ENCODE measurements at places on chromosomes 12 and 14. TPM values are rescaled to one million over a fixed set of nuclear protein-coding genes. Genes with fewer than 3 reads are reported as not detected.

Gene TBX3
- 48.4 TPM for total RNA-seq

Gene SYNDIG1L
- total RNA-seq, result 0.74 TPM

Gene DLGAP5
- total RNA-seq, result 0.34 TPM

- no peaks in the 10 kb centered on the region for H3K27me3 ChIP-seq
- no peaks in the 10 kb centered on the region for H3K4me1 ChIP-seq
- no peak overlapping the region for H3K4me3 ChIP-seq
- no peak overlapping the region for H3K27ac ChIP-seq
- no peak for DNase-seq
Observed at GRCh38 chr12:124777399-124778372, 86.0 kb downstream of the SCARB1 start.

DNA sequence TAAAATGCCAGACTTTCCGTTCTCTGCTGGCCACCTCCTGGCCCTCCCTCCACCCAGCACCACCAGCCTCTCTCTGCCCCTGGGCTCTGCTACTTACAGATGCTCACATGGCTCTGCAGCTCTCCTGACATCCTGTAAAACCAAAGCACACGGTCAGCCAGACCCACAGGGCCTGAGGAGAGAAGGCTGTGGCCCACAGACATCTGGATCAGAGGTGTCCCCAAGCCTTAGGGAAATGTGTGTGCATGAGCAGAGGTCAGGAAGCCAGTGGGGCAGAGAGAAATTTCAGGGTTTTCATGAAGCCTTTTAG lies 11.5 kb downstream of the KRT77 start:
- H3K4me1 ChIP-seq, result no peaks in the 10 kb centered on the region
- no peaks in the 10 kb centered on the region for H3K36me3 ChIP-seq
- H3K4me3 ChIP-seq, result no peak overlapping the region
- H3K27ac ChIP-seq, result no peak overlapping the region
- DNase-seq, result no peak

- H3K4me3 ChIP-seq, result no peak overlapping the region
- no peak for DNase-seq
- H3K27ac ChIP-seq, result no peak overlapping the region
- no peaks in the 10 kb centered on the region for H3K27me3 ChIP-seq
Observed at GRCh38 chr12:25707056-25707455, 154.0 kb upstream of the LMNTD1 start.

DNA sequence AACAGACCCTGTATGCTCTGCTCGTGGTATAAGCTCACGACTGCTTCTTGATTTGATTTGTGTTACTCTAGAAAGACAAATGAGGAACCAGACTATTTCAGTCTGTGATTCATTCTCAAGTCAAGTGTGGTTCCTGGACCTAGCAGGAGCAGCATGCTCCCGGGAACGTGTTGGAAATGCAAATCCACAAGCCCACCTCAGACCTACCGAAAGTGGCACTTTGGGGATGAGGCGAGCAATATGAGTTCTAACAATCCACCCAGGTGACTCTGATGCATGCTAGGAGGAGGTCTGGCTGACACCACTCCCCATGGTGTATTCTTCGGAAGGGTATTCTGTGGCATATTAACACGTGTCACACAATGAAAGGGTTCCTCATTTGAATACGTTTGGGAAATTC lies 59.5 kb upstream of the TMX1 start:
- no peaks in the 10 kb centered on the region for H3K4me1 ChIP-seq
- H3K27me3 ChIP-seq, result no peaks in the 10 kb centered on the region
- DNase-seq, result no peak
- no peaks in the 10 kb centered on the region for H3K36me3 ChIP-seq
- no peak overlapping the region for H3K27ac ChIP-seq

GRCh38 chr14:88914956-88915355 lies 90.5 kb downstream of the TTC8 start:
- DNase-seq, result no peak
- H3K4me3 ChIP-seq, result no peak overlapping the region
- no peaks in the 10 kb centered on the region for H3K4me1 ChIP-seq
- H3K36me3 ChIP-seq, result no peaks in the 10 kb centered on the region

DNA sequence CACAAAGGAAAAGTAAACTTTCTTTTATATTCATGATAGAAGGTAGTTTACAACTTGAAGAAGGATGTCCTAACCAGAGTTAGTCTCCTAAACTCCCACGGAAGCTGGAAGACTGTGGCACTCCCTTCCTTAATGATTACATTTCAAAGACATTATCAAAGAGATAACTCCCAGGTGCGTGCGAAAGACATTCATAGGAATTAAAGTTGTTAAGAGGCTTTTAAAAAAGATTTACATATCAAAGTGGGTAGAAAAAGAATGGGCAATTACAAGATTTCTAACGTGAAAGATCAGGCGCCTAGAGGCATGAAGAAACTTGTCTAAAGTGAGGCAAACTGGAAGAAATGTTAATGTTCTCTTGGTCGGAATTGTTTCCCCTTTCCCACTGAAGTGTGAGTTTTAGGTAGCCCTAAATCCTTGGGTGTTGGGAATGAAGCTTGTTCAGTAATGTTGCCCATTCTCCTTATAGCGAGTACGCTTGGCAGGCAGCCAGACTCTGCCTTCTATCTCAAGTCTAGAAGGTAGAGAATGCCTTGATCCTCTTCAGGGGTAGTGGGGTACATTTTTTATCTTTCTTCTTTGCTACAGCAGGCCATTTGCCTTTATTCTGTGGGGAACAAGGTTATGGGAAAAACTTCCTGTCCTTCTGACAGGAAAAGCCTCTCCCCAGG lies 642.0 kb downstream of the SLC6A15 start:
- no peak overlapping the region for H3K27ac ChIP-seq
- DNase-seq, result no peak
- no peaks in the 10 kb centered on the region for H3K4me1 ChIP-seq
- H3K27me3 ChIP-seq, result no peaks in the 10 kb centered on the region

DNA sequence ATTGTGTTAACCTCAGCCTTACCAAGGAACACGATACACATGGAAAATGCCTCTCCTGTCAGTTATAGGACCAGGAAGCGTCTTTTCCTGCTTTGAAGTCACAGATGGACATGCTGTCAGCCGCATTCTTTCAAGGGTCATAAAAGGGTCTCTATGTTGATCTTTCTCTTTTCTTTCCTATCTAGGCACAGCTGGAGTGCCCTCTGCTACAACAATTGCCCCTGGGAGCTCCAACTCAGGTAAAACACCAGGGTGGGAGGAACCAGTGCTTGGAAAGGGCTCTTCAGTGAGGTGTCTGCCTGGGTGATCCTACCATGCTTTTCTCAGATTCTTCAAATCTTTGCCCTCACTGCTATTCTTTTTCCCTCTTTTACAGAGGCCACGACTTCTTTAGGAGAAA lies 157.4 kb upstream of the CNTN1 start:
- peak; percentile 7 for DNase-seq
- no peak overlapping the region for H3K27ac ChIP-seq
- no peaks in the 10 kb centered on the region for H3K36me3 ChIP-seq
- no peaks in the 10 kb centered on the region for H3K27me3 ChIP-seq

- no peak overlapping the region for H3K27ac ChIP-seq
- H3K4me1 ChIP-seq, result no peaks in the 10 kb centered on the region
- H3K4me3 ChIP-seq, result no peak overlapping the region
- DNase-seq, result no peak
- H3K27me3 ChIP-seq, result peaks cover 26% of the 10 kb centered on the region
Observed at GRCh38 chr12:113073586-113073985, 17.1 kb downstream of the DTX1 start.

- no peak overlapping the region for H3K4me3 ChIP-seq
- H3K27ac ChIP-seq, result no peak overlapping the region
Observed at GRCh38 chr12:67633708-67634107, 14.8 kb upstream of the DYRK2 start.

DNA sequence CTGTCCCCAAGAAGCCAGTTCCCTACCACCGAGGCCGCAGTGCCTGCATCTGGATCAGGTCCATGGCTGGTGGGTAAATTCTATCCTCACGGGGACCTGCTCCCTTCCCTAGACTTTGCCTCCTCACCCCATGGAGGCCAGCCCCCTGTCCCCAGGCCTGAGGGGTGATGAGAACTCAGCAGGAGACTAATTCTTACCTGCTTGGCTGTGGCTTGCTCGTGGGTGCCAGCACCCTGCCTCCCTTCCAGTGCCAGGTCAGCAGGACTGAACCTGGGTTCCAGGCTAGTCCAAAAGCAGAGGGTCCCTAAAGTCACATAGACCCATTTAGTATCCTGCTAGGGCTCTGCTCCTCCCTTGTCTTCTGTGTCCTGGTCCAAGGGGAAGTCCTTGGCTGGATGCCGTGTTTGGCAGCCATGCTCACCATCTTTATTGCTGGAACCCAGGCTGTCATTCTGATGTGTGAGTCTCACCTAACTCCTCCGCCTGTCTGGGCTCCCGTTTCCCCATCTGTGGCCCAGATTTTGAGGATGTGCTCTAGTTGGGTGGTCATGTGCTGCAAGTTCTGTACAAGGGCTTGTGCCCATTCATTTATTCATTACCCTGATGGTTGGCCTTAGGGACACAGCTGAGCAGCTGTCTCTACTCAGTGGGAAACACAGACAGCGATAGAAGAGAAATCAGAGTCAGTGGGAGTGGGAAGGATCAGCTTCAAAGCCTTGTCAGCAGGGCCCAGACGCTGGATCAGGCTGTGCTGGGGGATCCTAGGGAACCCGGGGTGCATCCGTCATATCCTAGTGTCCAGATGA lies 949 bp downstream of the PLBD2 start:
- H3K27ac ChIP-seq, result no peak overlapping the region
- H3K4me1 ChIP-seq, result no peaks in the 10 kb centered on the region
- H3K36me3 ChIP-seq, result no peaks in the 10 kb centered on the region
- peak overlapping the region; percentile 89 for H3K4me3 ChIP-seq

DNA sequence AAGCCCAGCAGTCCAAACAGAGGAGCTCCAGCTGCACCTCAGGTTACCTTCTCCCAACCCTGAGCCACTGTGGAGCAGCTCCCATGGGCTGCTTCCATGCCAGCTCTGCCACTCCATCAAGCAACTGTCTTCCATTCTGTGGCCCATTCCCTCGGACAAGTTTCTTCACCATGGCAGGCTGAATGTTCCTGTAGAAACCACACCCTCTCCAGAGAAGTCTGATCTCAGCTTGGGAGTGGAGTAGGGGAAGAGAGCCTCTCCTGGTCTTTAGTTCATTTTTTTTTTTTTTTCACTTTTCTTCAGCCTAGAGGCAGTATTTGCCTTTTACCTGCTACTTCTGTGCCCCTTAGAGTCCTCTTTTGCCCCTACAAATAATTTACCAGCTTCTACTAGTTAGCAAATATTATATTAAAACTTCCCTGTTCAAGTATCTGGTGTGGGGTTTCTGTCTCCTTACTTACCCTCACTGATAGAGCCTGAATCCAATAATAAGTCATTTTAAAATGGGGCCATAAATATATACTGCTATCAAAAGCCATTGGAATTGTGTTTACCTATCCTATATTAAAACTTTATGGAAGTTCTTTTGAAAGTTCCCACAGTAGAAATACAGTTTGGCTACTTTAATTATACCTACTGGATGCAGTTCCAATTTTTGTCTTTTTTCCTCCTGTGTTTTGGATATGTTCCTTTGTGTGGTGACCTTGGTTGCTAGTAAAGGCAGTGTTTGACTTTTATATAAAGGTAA lies 11.7 kb upstream of the SLC17A8 start:
- no peak for DNase-seq
- no peaks in the 10 kb centered on the region for H3K4me1 ChIP-seq
- no peak overlapping the region for H3K27ac ChIP-seq
- no peaks in the 10 kb centered on the region for H3K36me3 ChIP-seq
- no peaks in the 10 kb centered on the region for H3K27me3 ChIP-seq

DNA sequence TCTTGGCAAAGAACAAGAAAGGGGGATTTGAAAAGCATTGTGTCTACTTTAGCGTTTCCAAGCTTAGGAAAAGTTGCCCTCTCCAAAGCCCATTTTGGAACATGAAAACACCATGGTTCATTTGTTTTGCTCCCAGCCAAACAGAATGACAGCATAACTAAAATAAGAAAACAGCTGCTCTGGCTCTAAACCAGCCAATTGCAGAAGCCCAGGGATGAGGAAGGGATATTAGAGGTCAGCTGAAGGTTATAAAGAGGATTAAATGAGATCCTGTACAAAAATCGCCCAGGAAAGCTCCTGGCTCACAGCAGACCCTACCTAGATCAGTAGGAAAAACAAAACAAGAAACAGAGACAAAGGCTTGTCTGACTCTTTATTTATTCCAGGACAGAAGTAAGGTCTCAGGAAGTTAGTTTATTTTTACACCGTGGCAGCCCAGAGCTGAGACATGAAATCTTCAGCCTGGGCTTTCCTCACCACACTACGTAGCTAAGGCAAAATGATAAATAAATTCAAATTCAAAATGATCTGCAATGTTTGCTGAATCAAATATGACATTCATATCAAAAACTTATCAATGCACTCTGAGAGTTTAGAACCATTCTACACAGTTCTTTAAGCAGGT lies 25.9 kb downstream of the SPX start:
- DNase-seq, result peak; percentile 92
- no peaks in the 10 kb centered on the region for H3K27me3 ChIP-seq
- H3K27ac ChIP-seq, result no peak overlapping the region
- no peaks in the 10 kb centered on the region for H3K4me1 ChIP-seq
- H3K36me3 ChIP-seq, result no peaks in the 10 kb centered on the region

GRCh38 chr12:25725470-25725869 lies 172.4 kb upstream of the LMNTD1 start:
- DNase-seq, result no peak
- H3K4me1 ChIP-seq, result no peaks in the 10 kb centered on the region
- no peak overlapping the region for H3K27ac ChIP-seq
- no peaks in the 10 kb centered on the region for H3K27me3 ChIP-seq

- peak overlapping the region; percentile 57 for H3K4me3 ChIP-seq
- peak overlapping the region; percentile 74 for H3K27ac ChIP-seq
- peaks cover 8% of the 10 kb centered on the region for H3K27me3 ChIP-seq
- H3K36me3 ChIP-seq, result no peaks in the 10 kb centered on the region
- no peak for DNase-seq
Observed at GRCh38 chr14:50831726-50832168, 785 bp upstream of the NIN start.

GRCh38 chr14:64191756-64192155 lies 102.4 kb downstream of the ESR2 start:
- H3K4me3 ChIP-seq, result no peak overlapping the region
- H3K36me3 ChIP-seq, result peaks cover 10% of the 10 kb centered on the region
- no peaks in the 10 kb centered on the region for H3K27me3 ChIP-seq
- H3K27ac ChIP-seq, result no peak overlapping the region
- no peak for DNase-seq
- peaks cover 8% of the 10 kb centered on the region for H3K4me1 ChIP-seq

DNA sequence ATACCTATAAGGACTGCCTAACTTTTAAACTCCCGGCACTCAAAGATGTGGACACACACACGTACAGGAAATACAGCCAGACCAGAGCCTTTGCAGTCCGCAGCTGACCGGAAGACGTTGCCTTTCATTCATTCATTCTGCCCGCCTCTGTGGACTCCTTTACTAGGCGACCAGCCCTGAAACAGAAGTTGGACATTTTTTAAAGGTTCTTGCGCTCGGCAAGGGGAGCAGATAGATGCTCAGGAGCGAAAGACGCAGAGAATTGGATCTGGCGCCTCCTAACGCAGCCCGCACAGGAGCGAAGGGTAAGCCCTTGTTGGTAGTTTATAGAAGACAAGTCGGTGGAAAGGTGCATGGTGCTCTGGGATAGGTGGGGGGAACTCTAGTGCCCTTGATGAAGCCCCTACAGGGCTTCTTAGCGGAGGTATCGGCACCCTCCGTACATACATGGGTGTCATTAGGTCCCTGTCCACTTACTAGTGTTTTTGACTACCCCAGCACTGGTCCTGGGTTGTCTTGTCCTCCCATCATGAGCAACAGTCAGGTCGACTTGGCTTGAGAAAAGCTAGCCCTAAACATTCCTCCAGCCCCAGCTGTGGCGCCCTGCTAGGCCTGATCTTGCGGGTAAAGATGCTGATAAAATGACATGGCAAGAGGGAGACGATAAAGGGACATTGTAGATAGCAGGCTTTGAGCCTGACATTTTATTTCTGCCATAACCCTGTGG lies at the start of gene KDM2B:
Gene KDM2B (minus strand): TSS at position 65 of the 727 bp plus-strand sequence. CDS start 112 bp downstream, outside the sequence.
- no peaks in the 10 kb centered on the region for H3K4me1 ChIP-seq
- no peaks in the 10 kb centered on the region for H3K27me3 ChIP-seq
- no peaks in the 10 kb centered on the region for H3K36me3 ChIP-seq
- peak within 1 kb of the TSS; percentile 48 for H3K4me3 ChIP-seq

Measured in lung (tissue), 17 donors.